ENCODE measurements at places on chromosomes 6 and 20.

GRCh38 chr6:159174263-159174969, 5.2 kb downstream of the FNDC1 start:
- no peaks in the 10 kb centered on the region for H3K36me3 ChIP-seq
- peaks cover 72% of the 10 kb centered on the region for H3K27me3 ChIP-seq
- H3K4me1 ChIP-seq, result no peaks in the 10 kb centered on the region
- no peak overlapping the region for H3K27ac ChIP-seq
- peak; percentile 93 for DNase-seq
- H3K4me3 ChIP-seq, result no peak overlapping the region

DNA sequence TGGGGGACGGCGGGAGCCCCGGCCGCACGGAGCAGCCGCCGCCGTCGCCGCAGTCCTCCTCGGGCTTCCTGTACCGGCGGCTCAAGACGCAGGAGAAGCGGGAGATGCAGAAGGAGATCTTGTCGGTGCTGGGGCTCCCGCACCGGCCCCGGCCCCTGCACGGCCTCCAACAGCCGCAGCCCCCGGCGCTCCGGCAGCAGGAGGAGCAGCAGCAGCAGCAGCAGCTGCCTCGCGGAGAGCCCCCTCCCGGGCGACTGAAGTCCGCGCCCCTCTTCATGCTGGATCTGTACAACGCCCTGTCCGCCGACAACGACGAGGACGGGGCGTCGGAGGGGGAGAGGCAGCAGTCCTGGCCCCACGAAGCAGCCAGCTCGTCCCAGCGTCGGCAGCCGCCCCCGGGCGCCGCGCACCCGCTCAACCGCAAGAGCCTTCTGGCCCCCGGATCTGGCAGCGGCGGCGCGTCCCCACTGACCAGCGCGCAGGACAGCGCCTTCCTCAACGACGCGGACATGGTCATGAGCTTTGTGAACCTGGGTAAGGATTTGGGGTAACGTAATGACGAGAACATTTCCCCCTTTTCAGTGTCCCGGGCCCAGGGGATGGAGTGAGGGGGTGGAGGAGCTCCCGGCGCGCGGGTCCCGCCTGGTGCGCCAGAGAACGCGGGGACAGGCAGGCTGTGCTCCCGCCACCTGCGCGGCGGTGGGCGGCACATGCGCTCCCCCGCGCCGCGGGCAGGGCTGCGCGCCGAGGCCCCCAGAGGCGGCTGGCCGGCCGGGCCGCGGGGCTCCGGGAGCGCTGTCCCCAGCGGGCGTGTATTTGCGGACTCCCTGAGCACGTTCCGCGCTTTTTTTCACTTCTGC, 1.4 kb downstream of the BMP6 start:
- H3K4me3 ChIP-seq, result peak overlapping the region; percentile 71
- peak; percentile 80 for DNase-seq
- no peak overlapping the region for H3K27ac ChIP-seq

DNA sequence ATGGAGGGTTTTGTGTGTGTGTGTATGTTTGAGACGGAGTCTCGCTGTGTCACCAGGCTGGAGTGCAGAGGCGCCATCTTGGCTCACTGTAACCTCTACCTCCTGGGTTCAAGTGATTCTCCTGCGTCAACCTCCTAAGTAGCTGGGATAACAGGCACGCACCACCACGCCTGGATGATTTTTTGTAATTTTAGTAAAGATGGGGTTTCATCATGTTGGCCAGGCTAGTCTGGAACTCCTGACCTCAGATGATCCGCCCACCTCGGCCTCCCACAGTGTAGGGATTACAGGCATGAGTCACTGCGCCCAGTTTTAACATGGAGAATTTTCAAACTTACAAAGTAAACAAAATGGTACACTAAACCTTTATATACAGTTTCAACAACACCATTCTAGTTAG, 22.8 kb downstream of the AMD1 start:
- H3K36me3 ChIP-seq, result peaks cover 90% of the 10 kb centered on the region
- DNase-seq, result no peak
- no peaks in the 10 kb centered on the region for H3K4me1 ChIP-seq
- H3K27me3 ChIP-seq, result no peaks in the 10 kb centered on the region
- H3K27ac ChIP-seq, result no peak overlapping the region

DNA sequence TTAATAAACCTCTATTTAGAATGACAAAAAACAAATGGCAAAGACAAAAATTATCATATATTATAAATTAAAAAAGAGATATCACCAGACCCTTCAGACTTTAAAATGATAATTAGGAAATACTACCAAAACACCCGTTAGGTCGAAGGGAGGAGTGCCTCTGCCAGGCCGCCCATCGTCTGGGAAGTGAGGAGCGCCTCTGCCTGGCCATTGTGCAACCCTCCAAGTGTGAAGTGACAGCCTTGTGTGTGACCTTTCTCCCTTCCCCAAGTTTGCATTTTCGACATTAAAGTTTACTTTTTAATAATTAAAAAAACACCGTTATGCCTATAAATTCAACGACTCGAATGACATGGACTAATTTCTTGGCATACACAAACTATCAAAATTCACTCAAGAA, 64.5 kb upstream of the TASP1 start:
- H3K4me3 ChIP-seq, result no peak overlapping the region
- H3K4me1 ChIP-seq, result no peaks in the 10 kb centered on the region
- H3K27ac ChIP-seq, result no peak overlapping the region
- no peaks in the 10 kb centered on the region for H3K36me3 ChIP-seq
- no peaks in the 10 kb centered on the region for H3K27me3 ChIP-seq

GRCh38 chr6:25617997-25618396, 34.0 kb upstream of the SCGN start:
- DNase-seq, result no peak
- peaks cover 10% of the 10 kb centered on the region for H3K36me3 ChIP-seq
- no peak overlapping the region for H3K27ac ChIP-seq
- no peaks in the 10 kb centered on the region for H3K4me1 ChIP-seq

- peak; percentile 53 for DNase-seq
- no peak overlapping the region for H3K4me3 ChIP-seq
- H3K36me3 ChIP-seq, result no peaks in the 10 kb centered on the region
- no peak overlapping the region for H3K27ac ChIP-seq
- peaks cover 4% of the 10 kb centered on the region for H3K4me1 ChIP-seq
Measured at GRCh38 chr6:3309391-3310050, 50.8 kb downstream of the PSMG4 start.

GRCh38 chr20:9495701-9496100, 18.7 kb upstream of the LAMP5 start:
- H3K27me3 ChIP-seq, result no peaks in the 10 kb centered on the region
- no peaks in the 10 kb centered on the region for H3K4me1 ChIP-seq
- no peak for DNase-seq
- H3K4me3 ChIP-seq, result no peak overlapping the region
- H3K36me3 ChIP-seq, result no peaks in the 10 kb centered on the region
- no peak overlapping the region for H3K27ac ChIP-seq

GRCh38 chr6:4776131-4776492, at the start of gene CDYL:
Gene CDYL (plus strand): TSS chr6:4776404. CDS start chr6:4776784, 380 bp downstream.
- no peaks in the 10 kb centered on the region for H3K4me1 ChIP-seq
- peak within 1 kb of the TSS; percentile 83 for H3K4me3 ChIP-seq
- no peak within 1 kb of the TSS for H3K27ac ChIP-seq
- H3K27me3 ChIP-seq, result no peaks in the 10 kb centered on the region
- no peaks in the 10 kb centered on the region for H3K36me3 ChIP-seq
- DNase-seq, result no peak

- peaks cover 7% of the 10 kb centered on the region for H3K4me1 ChIP-seq
- no peaks in the 10 kb centered on the region for H3K36me3 ChIP-seq
- no peak overlapping the region for H3K4me3 ChIP-seq
- DNase-seq, result no peak
- no peaks in the 10 kb centered on the region for H3K27me3 ChIP-seq
Measured at GRCh38 chr6:157673596-157673995, 149.4 kb upstream of the SNX9 start.

- no peaks in the 10 kb centered on the region for H3K27me3 ChIP-seq
- DNase-seq, result no peak
- no peak overlapping the region for H3K27ac ChIP-seq
- no peaks in the 10 kb centered on the region for H3K4me1 ChIP-seq
Measured at GRCh38 chr20:54985091-54985490, 509.7 kb downstream of the DOK5 start.

GRCh38 chr6:148625609-148626008, 121.2 kb upstream of the UST start:
- no peak for DNase-seq
- no peaks in the 10 kb centered on the region for H3K36me3 ChIP-seq
- H3K27me3 ChIP-seq, result no peaks in the 10 kb centered on the region
- H3K4me1 ChIP-seq, result peaks cover 9% of the 10 kb centered on the region
- H3K4me3 ChIP-seq, result no peak overlapping the region

DNA sequence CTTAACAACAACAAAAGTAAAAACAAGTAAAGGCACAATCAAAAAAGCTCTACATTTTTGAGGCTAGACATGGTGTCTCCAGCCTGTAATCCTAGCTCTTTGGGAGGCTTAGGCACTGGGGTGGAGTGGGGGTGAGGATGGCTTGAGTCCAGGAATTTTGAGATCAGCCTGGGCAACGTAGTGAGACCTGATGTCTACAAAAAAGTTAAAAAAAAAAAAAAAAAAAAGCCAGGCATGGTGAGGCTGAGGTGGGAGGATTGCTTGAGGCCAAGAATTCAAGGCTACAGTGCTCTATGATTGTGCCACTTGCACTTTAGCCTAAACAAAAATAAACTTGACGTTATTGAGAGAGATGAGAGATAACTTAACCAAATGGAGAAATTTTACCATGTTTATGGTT, 60.1 kb downstream of the QKI start:
- H3K36me3 ChIP-seq, result peaks cover 35% of the 10 kb centered on the region
- no peaks in the 10 kb centered on the region for H3K27me3 ChIP-seq
- no peak overlapping the region for H3K27ac ChIP-seq

GRCh38 chr6:17485181-17485580, 91.8 kb downstream of the CAP2 start:
- no peaks in the 10 kb centered on the region for H3K27me3 ChIP-seq
- no peaks in the 10 kb centered on the region for H3K4me1 ChIP-seq
- no peak overlapping the region for H3K27ac ChIP-seq
- DNase-seq, result no peak

DNA sequence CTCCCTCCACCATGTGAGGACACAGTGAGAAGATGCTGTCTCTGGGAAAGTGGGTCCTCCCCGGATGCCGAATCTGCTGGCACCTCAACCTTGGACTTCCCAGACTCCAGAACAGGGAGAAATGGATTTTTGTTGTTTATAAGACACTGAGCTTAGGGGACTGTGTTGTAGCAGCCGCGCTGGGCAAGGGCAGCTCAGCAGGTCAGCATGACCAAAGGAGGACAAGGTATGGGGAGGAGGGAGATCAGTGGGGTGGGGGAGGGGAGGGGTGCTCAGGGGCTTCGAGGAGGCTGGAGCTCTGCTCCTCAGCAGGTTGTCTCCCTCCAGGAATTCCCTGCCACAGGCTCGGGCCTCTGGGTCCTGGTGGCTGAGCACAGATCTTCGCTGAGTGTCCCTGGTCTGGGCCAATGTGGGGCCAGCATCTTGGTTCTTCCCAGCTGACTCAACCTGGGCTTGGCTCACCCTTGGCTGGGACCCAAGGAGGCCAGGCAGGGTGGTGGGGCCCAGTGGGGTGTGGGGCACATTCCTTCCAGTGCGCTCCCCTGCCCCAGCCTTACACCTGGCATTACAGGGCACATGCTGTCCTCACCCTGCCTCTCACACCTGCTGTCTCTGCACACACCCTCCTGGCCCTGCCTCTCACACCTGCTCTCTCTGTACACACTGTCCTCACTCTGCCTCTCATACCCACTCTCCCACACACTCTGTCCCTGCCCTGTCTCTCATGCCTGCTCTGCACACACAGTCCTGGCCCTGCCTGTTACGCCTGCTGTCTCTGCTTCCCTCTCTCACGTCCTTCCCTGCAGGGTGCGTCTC, 107.3 kb downstream of the SYCP2 start:
- no peaks in the 10 kb centered on the region for H3K4me1 ChIP-seq
- H3K4me3 ChIP-seq, result no peak overlapping the region
- DNase-seq, result peak; percentile 31
- H3K27me3 ChIP-seq, result no peaks in the 10 kb centered on the region
- H3K36me3 ChIP-seq, result no peaks in the 10 kb centered on the region
- H3K27ac ChIP-seq, result no peak overlapping the region

- no peak overlapping the region for H3K27ac ChIP-seq
- no peaks in the 10 kb centered on the region for H3K36me3 ChIP-seq
- no peak overlapping the region for H3K4me3 ChIP-seq
- H3K27me3 ChIP-seq, result no peaks in the 10 kb centered on the region
- peak; percentile 15 for DNase-seq
Measured at GRCh38 chr20:38114353-38114791, 50.7 kb downstream of the TGM2 start.

DNA sequence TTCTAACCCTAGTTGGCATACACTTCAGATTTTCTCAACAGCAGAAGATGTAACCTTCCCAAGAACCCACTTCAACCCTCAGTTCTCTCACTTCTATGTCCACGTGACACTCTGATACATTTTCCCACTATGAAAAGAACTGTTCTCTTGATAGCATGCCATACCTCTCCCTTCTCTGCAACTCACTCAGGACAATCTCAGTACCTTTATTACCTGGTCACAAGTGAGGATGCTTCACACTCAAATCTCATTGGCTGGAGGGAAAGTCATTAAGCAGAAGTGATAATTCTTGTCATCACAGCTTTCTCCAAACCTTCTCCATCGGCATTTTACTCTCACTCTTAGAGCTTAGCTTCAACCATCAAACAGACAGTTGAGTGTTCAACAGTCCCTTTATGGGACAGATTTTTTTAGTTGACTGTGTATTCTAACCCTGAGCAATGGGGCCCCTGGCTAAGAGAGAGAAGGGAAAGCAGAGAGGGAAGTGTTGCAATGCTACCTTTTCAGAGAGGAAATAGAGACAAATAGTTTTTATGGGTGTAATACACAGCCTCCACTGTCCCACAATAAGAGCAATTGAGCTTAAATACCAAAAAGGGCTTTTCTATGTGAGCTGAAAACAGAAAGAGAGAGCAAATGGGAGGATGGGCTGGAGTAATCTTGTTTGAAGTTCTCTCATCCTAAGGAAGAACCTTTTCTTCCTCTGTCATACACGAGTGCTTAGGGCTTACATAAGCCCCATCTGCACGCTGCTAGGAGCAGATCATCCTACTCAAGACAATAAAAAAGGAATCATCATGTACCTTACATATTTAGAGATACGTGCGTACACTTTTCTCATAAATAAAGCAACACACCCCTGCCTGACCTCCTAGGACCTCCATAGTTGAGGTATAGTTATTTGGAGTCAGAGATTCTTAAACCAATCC, 16.0 kb downstream of the HLA-DPA1 start:
- no peaks in the 10 kb centered on the region for H3K4me1 ChIP-seq
- DNase-seq, result no peak
- no peak overlapping the region for H3K27ac ChIP-seq
- peaks cover 9% of the 10 kb centered on the region for H3K27me3 ChIP-seq

DNA sequence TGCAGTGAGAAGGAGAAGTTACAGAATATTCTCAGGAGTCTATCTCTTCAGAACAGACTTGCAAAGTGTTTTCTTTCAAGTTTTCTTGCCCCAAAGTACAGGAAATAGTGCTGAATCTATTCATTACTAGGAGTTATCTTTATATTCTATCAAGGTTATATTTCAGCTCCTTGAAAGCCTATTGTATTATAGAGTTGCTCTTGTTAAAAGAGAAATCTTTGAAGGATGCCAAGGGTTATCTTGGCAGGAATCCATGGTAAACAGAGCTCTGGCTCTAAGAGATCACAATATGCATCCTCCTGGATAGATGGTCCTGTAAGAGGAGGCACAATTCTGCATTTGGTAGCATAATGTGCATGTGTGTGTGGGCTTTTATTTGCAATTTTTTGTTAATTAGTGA, 21.2 kb upstream of the SNRPB2 start:
- no peaks in the 10 kb centered on the region for H3K27me3 ChIP-seq
- H3K27ac ChIP-seq, result no peak overlapping the region
- no peak overlapping the region for H3K4me3 ChIP-seq
- H3K36me3 ChIP-seq, result no peaks in the 10 kb centered on the region
- no peaks in the 10 kb centered on the region for H3K4me1 ChIP-seq
- DNase-seq, result no peak
